Brain (organoid and tissue), 16 donors: ENCODE measurements at places on chromosomes 2 and 18.

DNA sequence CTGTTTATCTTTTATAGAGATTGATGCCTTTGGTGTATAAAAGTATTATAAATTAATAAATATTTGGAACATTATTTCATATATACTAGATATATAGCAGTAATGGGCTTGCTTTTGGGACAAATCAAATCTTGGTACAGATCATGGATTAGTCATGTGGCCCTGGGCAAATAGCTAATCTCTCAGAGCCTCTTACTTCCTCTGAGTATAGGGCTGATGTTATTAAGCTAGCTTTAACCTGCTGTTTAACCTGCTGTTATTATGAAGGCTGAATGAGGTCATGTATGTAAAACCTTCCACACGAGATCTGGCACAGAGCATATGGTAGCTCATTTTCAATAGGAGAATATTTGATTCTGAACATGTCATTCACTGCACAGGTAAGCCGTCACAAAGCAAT lies 5.7 kb downstream of the ITGB6 start:
- no peak for DNase-seq

DNA sequence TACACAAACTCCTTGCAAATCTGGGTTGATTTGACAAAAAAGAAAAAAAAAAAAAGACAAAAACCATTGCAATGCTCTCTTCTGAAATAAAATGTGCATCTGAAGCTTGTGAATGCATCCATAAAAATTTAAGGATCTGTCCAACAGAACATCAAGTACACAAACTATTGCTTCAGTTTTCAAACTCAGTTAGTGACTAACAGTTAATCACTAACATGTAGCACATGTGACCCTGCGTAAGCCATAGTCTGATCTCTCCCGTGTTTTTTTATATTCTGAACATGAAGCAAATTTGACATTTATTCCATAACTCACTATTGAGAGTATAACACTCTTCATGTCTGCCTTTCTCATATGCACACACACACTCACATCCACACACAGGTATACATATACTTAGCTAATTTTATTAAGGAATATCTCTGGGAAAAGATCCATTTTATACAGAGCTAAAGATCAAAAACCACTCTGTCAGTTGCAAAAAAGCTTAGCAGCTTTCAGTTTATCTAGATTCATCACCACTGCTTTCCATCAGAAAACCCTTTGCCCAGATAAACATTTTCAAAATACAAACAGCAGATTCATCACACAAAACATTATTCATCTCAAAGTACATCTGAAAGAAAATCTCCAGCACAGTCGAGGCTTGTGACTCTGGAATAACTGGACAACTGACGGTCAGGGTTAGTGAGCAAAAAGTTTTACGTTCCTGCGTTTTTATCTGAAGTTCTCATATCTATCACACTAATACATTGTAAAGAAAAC lies 1000.4 kb upstream of the ACVR2A start:
- no peak for DNase-seq

GRCh38 chr18:48121752-48122151 lies 191.3 kb upstream of the SMAD2 start:
- no peak for DNase-seq

DNA sequence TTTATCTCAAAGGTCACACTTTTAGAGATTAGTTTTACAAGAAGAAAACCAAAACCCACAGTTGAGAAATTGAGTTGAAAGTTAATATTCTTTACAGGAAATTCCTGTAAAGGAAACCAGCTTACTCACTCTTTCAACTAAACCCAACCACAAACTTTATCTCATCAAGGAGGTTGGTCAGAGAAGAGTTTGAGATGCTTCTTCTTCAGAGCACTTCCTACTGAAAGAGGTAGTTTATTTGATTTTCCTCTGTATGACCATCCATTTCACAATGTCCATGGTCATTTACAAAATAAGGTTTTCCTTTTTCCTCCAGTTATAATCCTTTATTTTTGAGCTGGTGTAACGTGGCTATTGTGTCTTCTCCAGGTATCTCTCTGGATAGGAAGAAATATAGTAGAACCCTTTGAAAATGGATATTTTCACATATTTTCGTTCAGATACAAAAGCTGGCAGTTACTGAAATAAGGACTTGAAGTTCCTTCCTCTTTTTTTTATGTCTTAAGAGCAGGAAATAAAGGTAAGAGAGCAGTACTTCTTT lies 4.5 kb upstream of the IL18RAP start:
- no peak for DNase-seq

GRCh38 chr18:6486313-6486712 lies 71.6 kb upstream of the L3MBTL4 start:
- no peak for DNase-seq

DNA sequence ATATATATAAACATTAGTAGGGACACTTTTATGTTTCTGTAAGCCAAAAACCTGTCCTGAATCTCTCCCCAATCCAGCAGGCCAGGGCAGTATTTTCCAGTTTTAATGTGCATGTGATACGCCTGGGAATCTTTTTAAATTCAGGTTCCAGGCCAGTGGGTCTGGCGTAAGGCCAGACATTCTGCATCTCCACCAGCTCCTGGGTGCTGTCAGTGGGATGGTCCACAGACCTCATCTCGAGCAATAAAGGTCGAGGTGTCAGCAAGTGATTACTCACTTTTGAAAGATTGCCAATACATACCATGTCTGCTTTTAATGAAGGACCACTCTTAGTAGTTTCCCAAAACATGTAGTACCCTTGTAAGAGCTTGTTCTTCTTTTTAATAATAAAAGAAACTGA lies 189.9 kb upstream of the SH3BP4 start:
- DNase-seq = no peak

- DNase-seq = no peak
Observed at GRCh38 chr2:190343089-190343535, 277 bp upstream of the INPP1 start.

DNA sequence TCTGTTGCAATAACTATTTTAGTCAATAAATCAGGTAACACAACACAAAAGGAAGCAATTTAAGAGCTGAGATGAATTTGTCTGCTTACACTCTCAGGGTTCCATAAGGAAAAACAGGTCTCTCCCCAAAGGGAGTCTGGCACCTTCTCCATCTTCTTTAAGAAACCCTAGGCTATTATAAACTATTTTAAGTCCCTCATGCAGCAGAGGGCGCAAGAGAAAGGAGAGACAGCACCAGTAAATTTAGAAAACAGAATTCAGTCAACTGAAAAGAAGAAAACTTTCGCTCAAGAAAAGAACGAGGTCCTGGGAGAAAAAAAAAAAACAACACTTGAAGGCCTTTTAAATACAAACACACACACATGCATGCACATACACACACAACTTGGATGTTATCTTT lies 19.1 kb downstream of the SULT1C4 start:
- no peak for DNase-seq

DNA sequence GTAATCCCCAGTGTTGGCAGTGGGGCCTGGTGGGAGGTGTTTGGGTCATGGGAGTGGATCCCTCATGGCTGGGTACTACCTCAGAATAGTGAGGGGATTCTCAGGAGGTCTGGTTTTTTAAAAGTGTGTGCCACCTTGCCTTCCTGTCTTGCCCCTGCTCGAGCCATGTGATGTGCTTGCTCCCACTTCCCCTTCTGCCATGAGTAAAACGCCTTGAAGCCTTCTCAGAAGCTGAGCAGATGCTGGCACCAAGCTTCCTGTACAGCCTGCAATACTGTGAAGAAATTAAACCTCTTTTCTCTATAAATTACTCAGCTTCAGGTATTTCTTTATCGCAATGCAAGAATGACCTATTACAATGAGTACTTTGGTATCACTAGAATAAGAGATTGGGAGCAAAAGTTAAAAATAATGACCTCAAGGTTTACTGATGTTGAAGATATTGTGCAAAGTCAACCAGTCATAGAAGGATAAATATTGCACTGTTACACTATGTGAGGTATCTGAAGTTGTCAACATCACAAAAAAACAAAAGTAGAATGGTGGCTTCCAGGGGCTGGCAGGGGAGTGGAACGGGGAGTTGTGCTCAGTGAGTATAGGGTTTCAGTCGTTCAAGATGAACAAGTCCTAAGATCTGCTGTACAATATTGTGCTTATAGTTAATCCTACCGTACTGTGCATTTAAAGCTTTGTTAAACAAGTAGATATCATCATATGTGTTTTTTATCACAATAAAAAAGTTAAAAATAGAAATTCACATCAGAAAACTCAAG lies 938.3 kb upstream of the CNTNAP5 start:
- no peak for DNase-seq

DNA sequence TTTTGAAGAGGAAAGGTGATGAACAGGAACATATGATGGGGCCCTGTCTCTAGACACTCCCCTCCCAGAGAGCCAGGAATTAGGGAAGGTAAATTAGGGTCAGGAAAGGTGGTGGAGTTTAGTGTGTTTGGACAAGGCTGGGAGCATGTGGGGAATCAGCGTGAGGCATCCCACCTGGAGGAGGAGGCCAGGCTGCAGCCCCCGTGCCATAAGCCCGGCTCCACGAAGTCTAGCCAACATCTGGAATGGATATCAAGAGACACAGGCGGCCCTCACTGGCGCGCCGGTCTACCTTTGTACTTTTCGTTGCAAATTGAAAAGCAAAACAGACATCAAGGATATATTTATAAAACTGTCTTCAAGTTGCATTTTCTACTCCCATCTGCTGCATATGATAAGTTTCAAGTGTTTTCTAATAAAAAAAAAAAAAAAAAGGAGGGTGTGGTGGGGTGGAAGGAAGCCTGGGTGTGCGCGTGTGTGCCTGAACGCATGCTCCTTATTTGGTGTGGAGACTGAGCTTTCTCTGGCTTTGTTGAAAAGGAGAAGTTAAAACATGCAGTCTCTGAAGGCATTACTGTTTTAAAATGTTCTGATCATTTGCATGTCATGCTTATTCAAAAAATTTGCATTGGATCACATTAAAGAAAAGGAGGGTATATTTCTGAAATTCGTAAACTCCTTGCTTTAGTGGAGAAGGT lies 546.7 kb upstream of the ID2 start:
- no peak for DNase-seq

- no peak for DNase-seq
Observed at GRCh38 chr2:127887776-127888130, 2.0 kb upstream of the AMMECR1L start.

DNA sequence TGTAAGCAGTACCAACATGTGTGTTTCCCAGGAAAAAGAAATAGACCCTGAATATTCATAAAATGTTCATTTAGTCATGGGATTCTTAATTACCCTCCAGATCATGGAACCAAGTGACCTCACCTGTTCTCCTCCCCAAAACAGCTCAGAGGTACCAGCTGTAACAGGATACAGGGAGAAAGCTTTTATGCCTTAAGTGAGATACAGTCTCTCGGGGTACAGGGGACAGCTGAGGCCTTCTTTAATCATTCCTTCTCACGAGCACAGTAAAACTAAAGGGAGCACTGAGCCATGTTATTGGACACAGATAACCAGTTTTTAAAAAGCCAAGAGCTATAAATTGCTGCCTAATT lies 16.6 kb downstream of the EPHA4 start:
- DNase-seq = peak; percentile 38

DNA sequence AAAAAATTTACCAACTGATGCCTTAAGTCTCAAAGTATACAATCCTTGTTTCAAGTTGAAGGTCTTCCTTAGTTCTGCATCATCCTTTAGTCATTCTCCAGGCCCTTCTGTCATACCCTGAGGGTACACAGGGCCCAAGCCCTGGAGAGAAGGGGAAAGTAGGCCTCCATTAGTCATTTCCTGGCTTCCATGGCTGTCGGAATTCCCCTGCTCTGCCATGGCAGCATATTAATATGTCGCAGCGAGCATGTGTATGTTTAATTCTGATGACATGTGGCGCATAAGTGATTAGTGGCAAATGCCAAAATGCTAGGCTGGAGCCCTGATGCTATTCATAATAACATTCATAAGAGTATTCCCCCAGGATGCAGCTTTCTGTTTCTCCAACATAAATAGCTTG lies 22.1 kb downstream of the GPR39 start:
- DNase-seq = peak; percentile 87

GRCh38 chr2:24182507-24182906 lies 7.7 kb downstream of the FAM228A start:
- DNase-seq = no peak
